PC-3 (cell line): ENCODE measurements at places on chromosomes 1 and 21.
A peak's percentile ranks its signal among the peaks of the same experiment; 100 is the strongest.

- DNase-seq: no peak
Measured at GRCh38 chr1:156372265-156372586, 3.2 kb downstream of the RHBG start.

GRCh38 chr1:243286409-243287122 is 30.7 kb downstream of the SDCCAG8 start:
- peak; percentile 70 for DNase-seq

- DNase-seq: no peak
Measured at GRCh38 chr1:117660271-117660965, 54.6 kb downstream of the TENT5C start.

GRCh38 chr1:201149400-201149799 is 4.9 kb downstream of the TMEM9 start:
- DNase-seq: peak; percentile 94

DNA sequence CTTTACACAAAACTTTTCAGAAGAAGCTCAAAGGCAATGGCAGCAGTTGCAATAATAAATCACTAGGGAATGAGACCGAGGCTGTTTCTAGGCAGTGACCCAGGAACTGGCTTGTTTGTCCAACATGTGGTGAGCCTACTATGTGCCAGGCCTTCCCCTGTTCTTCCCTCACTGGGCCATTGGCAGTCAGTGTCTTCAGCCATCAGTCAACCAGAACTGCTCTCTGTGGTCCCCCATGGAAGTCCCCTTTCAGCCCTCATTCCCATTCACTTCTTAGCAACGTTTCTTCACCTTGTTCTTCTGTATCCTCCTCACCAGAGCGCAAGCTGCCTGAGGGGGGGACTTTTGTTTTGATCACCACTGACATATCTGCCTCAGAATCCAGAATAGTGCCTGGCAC is 274.1 kb downstream of the RRAGC start:
- DNase-seq: no peak

DNA sequence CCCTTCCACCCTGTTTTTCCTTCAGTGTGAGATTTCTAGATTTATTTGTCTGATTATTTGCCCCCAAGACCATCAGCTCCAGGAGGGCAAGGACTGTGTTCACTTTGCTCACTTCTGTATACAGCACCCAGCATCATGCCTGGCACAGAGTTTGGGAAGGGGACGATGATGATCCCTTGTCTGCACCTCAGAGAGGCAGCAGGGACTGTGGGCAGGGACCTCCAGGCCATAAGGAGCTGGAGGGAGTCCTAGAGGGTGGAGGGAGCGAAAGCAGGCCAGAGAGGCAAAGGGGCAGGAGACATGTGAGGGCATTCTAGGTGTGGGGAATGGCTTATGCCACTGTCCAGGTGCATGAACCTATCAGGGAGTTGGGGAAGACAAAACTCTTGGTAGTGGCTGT is 32.8 kb downstream of the H3-3A start:
- no peak for DNase-seq

DNA sequence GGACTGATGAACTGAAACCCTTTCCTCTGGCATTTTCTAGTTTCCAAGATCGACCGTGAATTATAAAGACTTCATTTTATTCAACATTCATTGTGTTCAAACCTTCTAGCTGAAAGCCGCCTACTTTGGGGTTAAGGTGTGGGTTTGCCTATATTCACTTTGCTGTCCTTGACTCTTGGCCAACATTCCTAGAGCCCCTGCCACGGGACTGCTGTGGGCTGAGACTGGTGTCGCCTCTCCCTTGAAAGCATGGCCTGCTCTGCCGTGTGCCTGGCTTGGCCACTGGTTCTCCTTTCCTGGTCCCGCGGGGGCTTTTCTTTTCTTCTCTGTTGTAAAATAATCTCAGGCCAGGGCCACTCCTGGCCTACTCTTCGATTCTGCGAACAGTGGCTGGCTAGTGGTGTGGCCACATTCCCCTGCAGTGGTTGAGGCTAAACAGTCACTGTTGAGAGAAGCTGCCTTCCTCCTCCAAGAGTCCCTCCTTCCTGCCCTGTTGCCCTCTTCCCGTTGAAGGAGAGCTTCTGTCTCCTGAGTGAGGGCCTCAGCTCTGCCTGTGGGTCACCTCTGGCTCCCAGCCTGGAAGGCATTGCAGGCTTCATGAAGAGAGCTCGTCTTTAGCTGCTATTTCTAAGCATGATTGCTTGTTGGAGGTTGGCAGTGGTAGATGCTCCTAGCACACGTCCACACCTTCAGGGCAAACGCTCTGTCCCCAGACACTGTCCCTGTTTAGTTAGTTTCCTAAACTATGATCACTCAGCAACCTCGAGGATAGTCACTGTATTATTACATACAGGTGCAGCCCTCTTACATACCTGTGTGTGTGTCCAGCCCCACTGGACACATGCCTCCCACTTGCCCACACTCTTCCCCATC is 80.5 kb downstream of the GALNT2 start:
- DNase-seq: no peak

- DNase-seq: no peak
Measured at GRCh38 chr1:208248991-208249696, 5.0 kb upstream of the PLXNA2 start.

DNA sequence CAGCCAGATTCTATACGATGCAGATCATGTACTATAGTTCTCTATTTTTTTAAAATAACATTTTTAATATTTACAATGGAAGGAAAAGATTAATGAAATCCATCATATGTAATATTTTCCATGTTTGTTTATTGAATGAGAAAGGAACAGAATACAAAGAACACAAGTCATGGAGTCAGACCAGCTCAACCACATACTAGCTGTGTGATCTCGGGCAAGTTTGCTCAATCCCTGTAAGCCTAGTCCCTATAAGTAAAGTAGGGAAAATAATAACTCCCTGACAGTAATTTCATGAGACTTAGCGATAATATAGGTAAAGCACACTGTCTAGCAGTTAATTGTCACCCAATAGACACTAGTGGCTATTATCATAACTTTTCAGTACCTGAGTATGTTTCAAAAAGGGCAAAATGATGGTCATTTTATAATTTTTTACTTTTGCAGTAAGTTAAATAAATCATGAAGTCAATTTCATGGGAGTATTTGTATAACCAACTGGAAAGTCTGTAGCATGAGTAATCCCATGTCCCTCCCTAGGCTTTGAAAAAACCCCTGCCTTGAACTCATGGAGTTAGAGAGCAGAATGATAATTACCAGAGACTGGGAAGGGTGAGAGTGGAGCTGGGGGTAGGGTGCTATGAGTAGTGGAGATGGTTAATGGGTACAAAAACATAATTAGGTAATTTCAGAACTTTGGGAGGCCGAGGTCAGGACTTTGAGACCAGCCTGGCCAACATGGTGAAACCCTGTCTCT is 37.0 kb upstream of the EPS15 start:
- peak; percentile 30 for DNase-seq

DNA sequence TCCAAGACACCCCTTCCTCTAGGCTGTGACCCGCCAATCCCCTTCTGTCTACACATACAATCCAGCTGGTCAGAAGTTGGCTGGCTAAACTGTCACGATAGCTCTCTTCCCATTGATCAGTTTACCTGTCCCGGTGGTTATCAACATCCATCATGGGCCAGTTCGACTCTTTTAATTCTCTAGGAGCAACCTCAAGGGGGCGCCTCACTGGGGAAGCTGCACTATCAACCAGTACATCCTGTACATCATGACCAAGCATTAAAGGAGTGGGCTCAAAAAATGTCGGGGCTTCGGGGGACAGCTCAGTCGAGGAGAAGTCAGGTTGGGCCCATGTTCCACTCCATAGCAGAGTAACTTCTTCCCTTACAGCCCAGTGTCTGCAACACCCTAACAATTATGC is 53.2 kb upstream of the B3GALNT2 start:
- DNase-seq: no peak

GRCh38 chr1:11654137-11654938 is at the start of the genes FBXO2 and FBXO44:
FBXO2 (minus strand) TSS chr1:11654429; CDS start chr1:11654340, 89 bp downstream.
FBXO44 (plus strand) TSS chr1:11654877; CDS start chr1:11655836, 959 bp downstream.
- peak; percentile 34 for DNase-seq

- peak; percentile 46 for DNase-seq
Measured at GRCh38 chr1:178774263-178774662, 49.2 kb downstream of the RALGPS2 start.

GRCh38 chr1:210531475-210532222 is 202.9 kb downstream of the HHAT start:
- no peak for DNase-seq

GRCh38 chr1:114094363-114094634 is 59.4 kb downstream of the SYT6 start:
- DNase-seq: peak; percentile 54

DNA sequence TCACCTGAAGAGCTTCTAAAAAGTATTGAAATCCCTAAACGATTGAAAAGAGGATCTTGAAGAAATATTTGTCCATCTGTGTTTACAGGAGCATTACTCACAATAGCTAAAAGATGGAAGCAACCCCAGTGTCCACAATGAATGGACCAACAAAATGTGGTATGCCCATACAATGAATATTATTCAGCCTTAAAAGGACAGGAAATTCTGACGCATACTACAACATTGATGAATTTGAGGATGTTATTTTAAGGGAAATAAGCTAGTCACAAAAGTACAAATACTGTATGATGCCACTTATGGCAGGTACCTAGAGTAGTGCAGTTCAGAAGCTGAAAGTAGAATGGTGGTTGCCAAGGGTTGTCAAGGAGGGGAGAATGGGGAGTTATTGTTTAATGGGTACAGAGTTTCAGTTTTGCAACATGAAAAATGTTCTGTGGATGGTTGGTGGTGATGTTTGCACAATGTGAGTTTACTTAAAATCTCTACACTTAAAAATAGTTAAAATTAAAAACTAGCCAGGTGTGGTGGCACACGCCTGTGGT is 37.1 kb upstream of the GADD45A start:
- peak; percentile 77 for DNase-seq

DNA sequence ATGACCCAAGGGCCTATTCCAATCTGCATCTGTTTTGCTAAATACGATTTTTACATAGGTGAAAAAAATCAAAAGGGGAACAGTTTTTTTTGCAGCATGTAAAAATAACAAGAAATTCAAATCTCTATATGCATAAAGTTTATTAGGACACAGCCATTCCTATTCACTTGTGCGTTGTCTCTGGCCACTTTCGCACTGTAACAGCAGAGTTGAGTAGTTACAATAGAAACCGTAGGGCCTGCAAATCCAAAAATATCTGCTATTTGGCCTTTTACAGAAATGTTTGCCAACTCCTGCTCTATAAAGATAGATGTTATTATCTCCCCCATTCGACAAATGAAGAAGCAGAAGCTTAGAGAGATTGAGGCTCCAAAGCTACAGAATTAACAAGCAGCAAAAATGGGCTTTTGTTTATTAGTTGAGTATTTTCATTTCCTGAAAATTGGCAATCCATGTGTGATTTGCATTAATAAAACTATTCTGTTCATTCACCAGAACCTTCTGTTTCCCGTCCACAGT is 5.5 kb downstream of the DYNLT5 start:
- no peak for DNase-seq

GRCh38 chr1:230382001-230382491 is 44.1 kb downstream of the PGBD5 start:
- peak; percentile 72 for DNase-seq

GRCh38 chr21:33703750-33704606 is 61.7 kb downstream of the ITSN1 start:
- no peak for DNase-seq

DNA sequence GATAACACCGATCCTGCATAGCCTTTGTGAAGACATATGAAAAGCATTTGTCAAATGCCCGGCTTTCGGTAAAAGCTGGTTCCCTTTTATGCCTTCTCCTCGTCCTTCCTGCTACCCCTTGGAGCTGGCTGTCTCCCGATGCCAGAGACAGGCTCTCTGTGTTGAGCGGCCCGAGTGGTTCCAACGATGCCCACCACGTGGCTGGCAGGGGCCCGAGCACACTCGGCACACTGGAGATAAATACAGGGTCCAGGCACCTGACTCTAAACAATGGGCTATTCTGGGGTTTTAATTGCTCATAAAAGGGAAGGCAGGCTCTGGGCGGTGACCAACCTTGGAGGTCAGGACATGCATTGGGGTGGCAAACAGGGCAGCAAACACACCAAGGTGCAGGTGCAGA is 207.1 kb downstream of the HIVEP3 start:
- no peak for DNase-seq

DNA sequence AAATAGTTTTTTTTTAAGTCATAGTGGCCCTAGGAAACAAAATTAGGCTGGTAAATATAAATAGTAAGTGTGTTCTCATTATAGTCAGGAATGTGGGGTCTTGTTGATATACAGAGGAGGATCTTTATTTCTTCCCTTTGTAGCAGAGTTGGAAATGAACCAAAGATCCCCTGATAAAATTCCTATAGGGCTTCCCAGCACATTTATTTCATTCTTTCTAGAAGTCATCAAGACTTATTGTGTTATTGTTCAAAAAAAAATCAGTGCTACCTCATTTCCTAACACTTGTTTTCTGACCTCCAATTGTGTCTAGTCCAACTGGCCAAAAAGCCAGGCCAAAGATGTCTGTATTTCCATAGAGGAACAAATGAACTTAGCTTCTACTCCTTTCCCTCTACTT is 7.6 kb upstream of the PLEKHO1 start:
- DNase-seq: no peak

DNA sequence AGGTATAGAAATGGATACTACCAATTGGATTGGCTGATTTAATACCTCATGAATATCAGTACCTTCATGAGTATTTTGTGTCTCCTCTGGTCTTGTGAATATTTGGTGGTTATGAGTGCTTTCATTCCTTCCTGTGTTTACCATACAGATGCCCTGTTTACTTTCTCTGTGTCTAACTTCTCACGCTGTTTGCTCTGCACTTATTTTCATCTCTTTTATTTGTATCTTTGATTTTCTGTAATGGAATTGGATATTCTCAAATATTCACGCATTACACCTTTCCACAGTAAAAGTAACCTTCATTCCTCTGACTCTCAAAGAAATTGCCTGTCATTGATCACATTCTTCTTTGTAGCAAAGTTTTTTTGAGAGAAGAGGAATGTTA is 16.8 kb downstream of the CNST start:
- no peak for DNase-seq

DNA sequence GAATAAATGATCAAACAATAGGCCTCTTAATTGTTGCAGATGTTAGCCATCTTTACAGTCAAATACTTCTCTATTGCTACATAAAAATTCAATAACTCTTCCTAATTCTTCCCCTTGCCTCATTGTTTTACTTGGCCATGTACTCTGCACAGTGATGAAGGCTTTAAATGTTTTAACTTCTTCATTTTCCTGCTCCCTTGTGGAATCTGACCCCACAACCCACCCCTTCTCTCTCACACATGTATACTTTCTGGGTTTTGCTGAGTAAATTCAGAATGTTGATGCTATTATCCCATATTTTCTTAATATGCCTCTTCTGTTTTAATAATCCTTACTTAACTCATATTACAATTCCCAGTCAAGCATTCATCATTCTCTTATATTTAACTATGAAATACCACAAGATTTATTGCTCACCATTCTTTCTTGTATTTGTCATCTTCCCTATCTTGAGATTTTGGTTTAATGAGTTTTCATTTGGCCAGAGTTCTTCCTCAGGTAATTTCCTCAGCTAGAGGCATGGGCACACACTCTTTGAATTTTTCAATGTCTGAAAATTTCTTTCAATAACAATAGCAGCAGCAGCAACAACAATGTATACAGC is 327.8 kb upstream of the USP24 start:
- peak; percentile 83 for DNase-seq

GRCh38 chr21:34989337-34990151 is 59.6 kb downstream of the RUNX1 start:
- no peak for DNase-seq

- DNase-seq: peak; percentile 30
Measured at GRCh38 chr1:216686860-216687766, 36.1 kb downstream of the ESRRG start.
